A673 (cell line): ENCODE measurements at places on chromosomes 5 and 9. TPM values are rescaled to one million over a fixed set of nuclear protein-coding genes. Genes with fewer than 3 reads are reported as not detected.

FCN2 gene
- not detected in 2 replicates for total RNA-seq

GRCh38 chr5:107342371-107342770, 328.4 kb downstream of the EFNA5 start:
- H3K4me3 ChIP-seq: no peak overlapping the region
- no peak overlapping the region for H3K27ac ChIP-seq
- H3K4me1 ChIP-seq: peaks cover 5% of the 10 kb centered on the region
- H3K27me3 ChIP-seq: peaks cover 9% of the 10 kb centered on the region

- no peak overlapping the region for H3K27ac ChIP-seq
- no peak for DNase-seq
- H3K27me3 ChIP-seq: no peaks in the 10 kb centered on the region
- no peak overlapping the region for H3K4me3 ChIP-seq
Observed at GRCh38 chr5:68227532-68228160, 12.1 kb downstream of the PIK3R1 start.

DNA sequence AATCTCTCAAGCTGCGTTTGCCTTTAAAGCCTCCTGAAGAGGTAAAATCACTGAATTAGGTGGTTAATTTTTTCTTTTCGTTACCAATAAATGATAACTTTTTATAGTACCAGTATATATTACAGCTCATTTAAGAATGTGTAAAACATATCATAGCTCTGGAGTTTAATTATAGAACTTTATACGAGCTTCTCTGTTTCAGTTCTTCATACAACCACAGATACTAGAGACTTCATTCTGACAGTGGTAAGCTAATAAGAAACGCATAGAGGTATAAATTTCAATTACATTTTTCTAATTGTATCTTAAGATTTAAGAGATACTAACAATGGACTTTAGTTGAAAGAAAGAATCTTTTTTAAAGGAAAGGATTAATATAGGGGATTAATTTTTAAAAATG, 73.9 kb downstream of the PBX3 start:
- H3K4me1 ChIP-seq: no peaks in the 10 kb centered on the region
- H3K27ac ChIP-seq: no peak overlapping the region
- no peak overlapping the region for H3K4me3 ChIP-seq
- H3K27me3 ChIP-seq: peaks cover 65% of the 10 kb centered on the region
- H3K36me3 ChIP-seq: no peaks in the 10 kb centered on the region

DNA sequence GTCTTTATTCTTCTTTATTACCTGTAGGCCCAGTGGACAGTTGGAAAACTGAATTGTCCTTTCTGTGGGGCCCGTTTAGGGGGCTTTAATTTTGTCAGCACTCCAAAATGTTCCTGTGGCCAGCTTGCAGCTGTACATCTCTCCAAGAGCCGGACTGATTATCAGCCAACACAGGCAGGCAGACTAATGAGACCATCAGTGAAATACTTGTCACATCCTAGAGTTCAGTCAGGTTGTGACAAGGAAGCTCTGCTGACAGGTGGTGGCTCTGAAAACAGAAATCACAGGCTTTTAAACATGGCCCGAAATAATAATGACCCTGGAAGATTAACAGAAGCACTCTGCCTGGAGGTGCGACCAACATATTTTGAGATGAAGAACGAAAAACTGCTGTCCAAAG, 47.9 kb downstream of the RNF180 start:
- H3K36me3 ChIP-seq: no peaks in the 10 kb centered on the region
- H3K27me3 ChIP-seq: no peaks in the 10 kb centered on the region
- no peak for DNase-seq
- no peaks in the 10 kb centered on the region for H3K4me1 ChIP-seq

GRCh38 chr9:123832176-123832575, 97.8 kb downstream of the DENND1A start:
- H3K4me3 ChIP-seq: no peak overlapping the region
- H3K4me1 ChIP-seq: no peaks in the 10 kb centered on the region
- H3K27ac ChIP-seq: no peak overlapping the region
- H3K36me3 ChIP-seq: no peaks in the 10 kb centered on the region

ENHO gene
- 1.2 and 2.8 TPM in 2 replicates for total RNA-seq

DNA sequence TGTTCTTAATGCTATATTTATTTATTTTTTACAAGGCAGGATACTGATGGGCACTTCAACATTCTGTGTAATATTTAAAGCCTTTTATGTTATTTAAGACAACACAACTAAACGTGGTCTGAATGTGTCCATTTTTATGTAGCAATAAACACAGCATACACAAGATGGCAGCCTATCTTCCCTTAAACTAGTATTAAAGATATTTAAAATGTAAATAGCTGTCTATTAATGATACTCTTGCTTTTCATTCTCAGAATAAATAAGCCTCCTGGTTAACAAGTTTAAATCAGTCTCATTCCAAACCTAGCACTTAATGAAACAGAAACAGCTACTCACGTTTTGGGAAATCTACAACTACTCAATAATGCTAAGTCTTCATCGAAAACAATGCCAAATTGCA, 315.7 kb downstream of the MCTP1 start:
- DNase-seq: peak; percentile 57
- H3K27ac ChIP-seq: no peak overlapping the region
- H3K27me3 ChIP-seq: no peaks in the 10 kb centered on the region
- H3K4me1 ChIP-seq: no peaks in the 10 kb centered on the region

- no peaks in the 10 kb centered on the region for H3K27me3 ChIP-seq
- no peak overlapping the region for H3K4me3 ChIP-seq
- no peaks in the 10 kb centered on the region for H3K4me1 ChIP-seq
- H3K27ac ChIP-seq: no peak overlapping the region
- no peak for DNase-seq
Observed at GRCh38 chr9:93711002-93711401, 134.6 kb downstream of the PHF2 start.

GRCh38 chr9:13190040-13190439, 89.5 kb downstream of the MPDZ start:
- H3K4me3 ChIP-seq: no peak overlapping the region
- H3K36me3 ChIP-seq: peaks cover 10% of the 10 kb centered on the region
- no peaks in the 10 kb centered on the region for H3K27me3 ChIP-seq

SAPCD2 gene
- total RNA-seq: 30.6 and 33.7 TPM in 2 replicates

GRCh38 chr5:139686356-139686705, 38.2 kb downstream of the CXXC5 start:
- no peak overlapping the region for H3K4me3 ChIP-seq
- no peak overlapping the region for H3K27ac ChIP-seq
- peaks cover 46% of the 10 kb centered on the region for H3K4me1 ChIP-seq
- H3K36me3 ChIP-seq: peaks cover 16% of the 10 kb centered on the region
- no peaks in the 10 kb centered on the region for H3K27me3 ChIP-seq

DNA sequence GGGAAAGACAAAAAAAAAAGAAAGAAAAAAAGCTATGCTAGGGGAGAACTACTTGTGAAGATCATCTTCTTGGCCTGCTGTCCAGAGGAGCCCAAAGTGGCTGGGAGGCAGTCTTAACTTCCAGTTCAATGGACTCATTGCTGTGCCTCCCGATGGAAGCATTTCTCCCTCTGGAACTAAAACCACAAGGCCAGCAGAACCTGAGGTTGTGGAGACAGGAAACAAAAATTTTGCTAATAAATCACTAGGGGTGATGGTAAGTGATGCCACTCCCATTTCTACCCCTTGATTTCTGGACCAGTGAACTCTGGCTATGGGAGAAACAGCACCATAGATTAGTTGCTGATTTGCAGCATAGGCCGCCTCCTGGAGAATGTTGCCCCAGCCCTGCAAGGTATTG, 123.4 kb upstream of the NFIL3 start:
- no peak overlapping the region for H3K27ac ChIP-seq
- H3K4me1 ChIP-seq: no peaks in the 10 kb centered on the region
- no peak overlapping the region for H3K4me3 ChIP-seq
- H3K36me3 ChIP-seq: no peaks in the 10 kb centered on the region
- DNase-seq: no peak

GRCh38 chr5:40594811-40595210, 84.9 kb upstream of the PTGER4 start:
- no peaks in the 10 kb centered on the region for H3K27me3 ChIP-seq
- DNase-seq: no peak
- H3K36me3 ChIP-seq: no peaks in the 10 kb centered on the region
- H3K4me3 ChIP-seq: no peak overlapping the region
- no peak overlapping the region for H3K27ac ChIP-seq

DNA sequence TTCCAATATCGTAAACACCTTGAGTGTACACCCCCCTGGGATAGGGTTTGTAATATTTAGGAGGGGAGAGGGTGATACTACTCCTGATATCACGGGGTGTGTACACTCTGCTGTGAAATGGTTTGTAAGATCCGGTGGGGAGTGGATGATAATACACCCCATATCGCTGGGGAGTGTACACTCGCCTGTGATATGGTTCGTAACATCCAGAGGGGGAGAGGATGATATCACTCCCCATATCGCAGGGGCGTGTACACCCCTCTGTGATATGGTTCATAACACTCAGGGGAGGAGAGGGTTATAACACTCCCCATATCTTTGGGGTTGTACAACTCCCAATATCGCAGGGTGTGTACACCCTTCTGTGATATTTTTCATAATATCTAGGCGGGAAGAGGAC, 33.8 kb upstream of the SLC25A48 start:
- H3K27me3 ChIP-seq: peaks cover 60% of the 10 kb centered on the region
- H3K4me3 ChIP-seq: no peak overlapping the region
- H3K36me3 ChIP-seq: no peaks in the 10 kb centered on the region
- no peaks in the 10 kb centered on the region for H3K4me1 ChIP-seq
- H3K27ac ChIP-seq: no peak overlapping the region

- H3K36me3 ChIP-seq: no peaks in the 10 kb centered on the region
- DNase-seq: peak; percentile 79
- peak overlapping the region; percentile 28 for H3K4me3 ChIP-seq
- H3K27ac ChIP-seq: no peak overlapping the region
- H3K4me1 ChIP-seq: no peaks in the 10 kb centered on the region
- H3K27me3 ChIP-seq: no peaks in the 10 kb centered on the region
Observed at GRCh38 chr9:117782931-117783788, 79.0 kb downstream of the TLR4 start.

DNA sequence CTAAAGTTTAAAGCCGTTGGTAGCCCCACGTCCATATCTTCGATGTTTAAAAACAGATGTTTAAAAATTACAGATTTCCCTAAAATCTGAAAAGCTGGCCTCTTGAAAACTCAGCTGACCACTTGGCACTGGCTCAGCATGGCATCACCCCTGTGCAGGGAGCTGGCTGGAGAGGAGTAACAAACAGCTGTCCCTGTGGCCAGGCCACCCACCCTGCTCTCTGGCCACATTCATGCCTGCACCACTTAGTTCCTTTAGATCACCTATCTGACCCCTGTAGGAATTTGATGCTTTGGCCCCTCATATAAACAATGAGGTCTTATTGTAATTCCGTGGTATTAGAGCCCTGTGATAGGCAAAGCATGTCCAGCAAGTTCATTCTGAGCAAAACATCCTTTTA, 107.5 kb downstream of the FRMD3 start:
- no peaks in the 10 kb centered on the region for H3K27me3 ChIP-seq
- no peak overlapping the region for H3K4me3 ChIP-seq
- no peak for DNase-seq
- no peak overlapping the region for H3K27ac ChIP-seq
- no peaks in the 10 kb centered on the region for H3K36me3 ChIP-seq
- no peaks in the 10 kb centered on the region for H3K4me1 ChIP-seq

GRCh38 chr5:20041326-20042274, 53.6 kb upstream of the CDH18 start:
- no peak overlapping the region for H3K27ac ChIP-seq
- H3K36me3 ChIP-seq: no peaks in the 10 kb centered on the region
- no peak for DNase-seq
- H3K4me1 ChIP-seq: no peaks in the 10 kb centered on the region
- no peaks in the 10 kb centered on the region for H3K27me3 ChIP-seq

ANXA1 gene
- 338 and 430 TPM in 2 replicates for total RNA-seq

PCDHA5 gene
- 2.1 and 2.2 TPM in 2 replicates for total RNA-seq

GRCh38 chr5:3853362-3853761, 257.7 kb downstream of the IRX1 start:
- H3K27me3 ChIP-seq: no peaks in the 10 kb centered on the region
- DNase-seq: no peak
- H3K27ac ChIP-seq: no peak overlapping the region
- H3K36me3 ChIP-seq: no peaks in the 10 kb centered on the region
- no peaks in the 10 kb centered on the region for H3K4me1 ChIP-seq
- no peak overlapping the region for H3K4me3 ChIP-seq

DNA sequence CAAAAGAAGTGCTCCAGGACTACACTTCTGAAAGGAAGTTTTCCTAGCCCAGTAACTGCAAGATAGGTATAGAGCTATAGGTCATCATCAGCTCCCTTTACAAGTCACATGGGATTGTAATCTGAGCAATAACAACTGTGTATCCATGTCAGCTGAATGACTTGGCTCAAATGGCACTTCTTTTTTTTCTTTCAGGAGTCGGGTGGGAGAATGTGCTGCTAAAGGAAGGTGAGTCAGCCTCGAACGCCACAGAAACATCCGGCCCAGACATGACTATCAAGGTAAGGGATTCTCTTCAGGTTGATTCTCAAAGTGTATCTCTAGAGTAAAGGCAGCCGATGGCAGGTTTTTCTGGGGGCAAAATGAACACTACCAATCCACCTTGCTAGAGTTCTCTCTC, 192.2 kb downstream of the C9orf152 start:
- H3K4me3 ChIP-seq: no peak overlapping the region
- H3K27me3 ChIP-seq: no peaks in the 10 kb centered on the region
- H3K4me1 ChIP-seq: no peaks in the 10 kb centered on the region

- no peak for DNase-seq
- no peak overlapping the region for H3K27ac ChIP-seq
- H3K4me1 ChIP-seq: no peaks in the 10 kb centered on the region
- H3K36me3 ChIP-seq: no peaks in the 10 kb centered on the region
- H3K27me3 ChIP-seq: no peaks in the 10 kb centered on the region
Observed at GRCh38 chr5:78816143-78816765, 167.7 kb upstream of the LHFPL2 start.
